ENCODE measurements at places on chromosomes 1 and 21. TPM values are rescaled to one million over a fixed set of nuclear protein-coding genes. Genes with fewer than 3 reads are reported as not detected.

The KIAA0040 gene
- total RNA-seq, result 37.3 TPM

The CLIC6 gene
- 7.0 TPM for total RNA-seq

The KCND3 gene
- total RNA-seq, result 19.6 TPM

The GNG4 gene
- not detected for total RNA-seq

The UTS2 gene
- not detected for total RNA-seq

Data from right atrium auricular region (tissue), 2 donors.